ENCODE measurements at places on chromosomes 11 and 22. TPM values are rescaled to one million over a fixed set of nuclear protein-coding genes. Genes with fewer than 3 reads are reported as not detected.

DNA sequence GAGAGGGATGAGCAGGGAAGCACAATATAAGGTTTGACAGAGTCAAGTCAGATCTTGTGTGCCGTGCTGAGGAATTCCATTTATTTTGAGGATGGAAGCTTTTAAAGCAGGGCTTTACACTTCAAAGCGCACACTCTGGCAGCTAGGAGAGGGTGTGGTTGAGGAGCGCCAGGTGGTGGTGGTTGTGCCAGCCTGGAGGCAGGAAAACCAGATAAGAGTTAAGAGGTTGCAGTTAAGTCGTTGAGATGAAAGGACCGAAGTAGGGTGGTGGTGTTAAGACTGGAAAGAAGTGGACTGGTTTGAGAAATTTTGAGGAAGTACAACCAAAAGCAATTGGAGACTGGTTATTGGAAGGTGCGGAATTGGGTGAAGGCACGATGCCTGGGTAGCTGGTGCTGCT lies 231.6 kb upstream of the TBCEL start:
- DNase-seq, result no peak

DNA sequence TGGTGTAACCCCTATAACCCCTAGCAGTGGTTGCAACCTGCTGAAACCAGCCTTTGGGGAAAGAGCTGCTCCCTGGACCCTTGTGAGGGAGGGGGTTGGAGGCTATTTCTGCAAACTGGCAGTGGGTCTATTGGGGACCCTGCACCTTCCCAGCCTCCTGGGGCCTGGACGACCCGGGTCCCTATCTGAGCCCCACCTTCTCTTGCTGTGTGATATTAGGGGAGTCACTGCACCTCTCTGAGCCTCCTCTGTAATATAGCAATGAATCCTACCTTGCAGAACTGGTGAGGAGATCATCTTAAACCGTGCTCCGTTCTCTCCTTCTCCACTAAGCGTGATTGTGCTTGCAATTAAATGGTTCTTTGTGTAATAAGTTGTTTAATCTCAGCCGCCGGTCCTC lies 24.0 kb upstream of the MPPED1 start:
- no peak for DNase-seq

MMP3 gene
- total RNA-seq, result not detected

GRCh38 chr11:19788435-19788834 lies 75.8 kb downstream of the NAV2 start:
- no peak for DNase-seq

DNA sequence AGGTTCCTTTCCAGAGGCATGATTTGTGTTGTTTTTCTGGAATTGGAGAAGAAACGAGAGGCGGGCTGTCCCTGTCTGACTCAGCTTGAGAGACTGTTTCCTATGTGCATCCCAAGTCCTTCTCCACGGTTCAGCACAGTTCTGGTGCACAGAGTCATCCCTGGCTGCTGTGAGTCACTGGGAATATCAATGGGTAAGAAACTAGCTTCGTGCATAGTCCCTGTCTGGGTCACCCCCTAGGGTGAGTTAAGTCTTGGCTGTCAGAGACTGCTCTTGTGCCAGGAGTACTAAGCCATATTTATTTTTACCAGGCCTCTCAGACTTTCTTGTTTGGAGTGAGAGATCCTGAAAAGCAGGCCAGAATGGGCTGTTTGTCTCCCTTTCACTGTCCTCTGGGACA lies 2.4 kb upstream of the LRP4 start:
- no peak for DNase-seq

DNA sequence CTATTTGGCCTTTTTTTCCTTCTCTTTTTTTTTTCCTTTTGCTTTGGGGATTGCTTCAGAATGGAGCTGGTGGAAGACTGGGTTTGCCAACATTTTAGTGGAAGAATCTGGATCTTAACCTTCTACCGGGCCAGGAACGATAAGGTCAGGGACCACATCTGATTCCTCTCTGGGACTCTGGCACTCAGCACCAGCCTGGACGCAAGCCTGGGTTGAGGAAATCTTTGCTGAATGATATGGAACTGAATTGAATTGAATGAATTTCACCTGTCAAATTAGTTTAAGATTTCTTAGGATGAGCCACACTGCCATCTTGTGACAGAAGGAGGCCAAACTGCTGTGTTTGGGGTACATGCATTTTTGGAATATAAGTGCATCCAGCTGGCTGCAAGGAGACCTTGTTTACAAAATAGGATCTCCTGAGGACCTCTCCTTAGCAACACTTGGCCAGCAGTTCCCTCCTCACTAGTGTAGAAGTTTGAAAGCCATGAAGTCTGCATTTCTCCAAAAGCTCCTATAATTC lies 30.4 kb downstream of the TPBGL start:
- DNase-seq, result no peak

GRCh38 chr11:109857637-109858036 lies 235.6 kb upstream of the ZC3H12C start:
- DNase-seq, result no peak

- DNase-seq, result no peak
Measured at GRCh38 chr11:103862094-103862801, 174.2 kb upstream of the DDI1 start.

TMEM191B gene
- 0.65 TPM for total RNA-seq

XKR3 gene
- not detected for total RNA-seq

INPP5J gene
- total RNA-seq, result 0.25 TPM

DNA sequence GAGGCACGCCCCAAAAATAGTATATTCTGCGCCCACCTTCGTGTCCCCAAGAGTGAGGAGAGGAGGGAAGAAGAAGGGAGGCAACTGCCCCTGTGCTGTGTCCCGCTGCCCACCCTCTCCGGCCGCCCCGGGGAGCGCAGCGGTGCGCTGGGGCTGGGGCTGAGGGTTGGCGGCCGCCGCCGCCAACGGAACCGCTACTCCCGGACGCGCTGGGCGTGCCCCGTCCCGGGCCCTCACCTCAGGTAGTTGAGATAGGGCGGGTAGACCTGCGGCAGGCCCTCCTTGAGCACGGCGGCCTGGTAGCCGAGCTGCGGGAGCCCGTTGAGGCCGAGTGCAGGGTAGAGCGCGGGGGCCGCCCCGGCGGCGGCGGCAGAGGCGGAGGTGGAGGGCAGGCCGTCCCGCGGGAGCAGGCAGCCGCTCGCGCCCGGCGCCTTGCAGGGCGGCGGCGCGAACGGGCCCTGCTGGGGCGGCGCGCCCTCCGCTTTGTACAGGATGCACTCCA lies 2.4 kb downstream of the PGR start:
- DNase-seq, result no peak

GRCh38 chr11:12266943-12267342 lies 110.4 kb upstream of the PARVA start:
- DNase-seq, result no peak

TCN1 gene
- 0.45 TPM for total RNA-seq

SLC22A25 gene
- total RNA-seq, result 33.5 TPM

DNA sequence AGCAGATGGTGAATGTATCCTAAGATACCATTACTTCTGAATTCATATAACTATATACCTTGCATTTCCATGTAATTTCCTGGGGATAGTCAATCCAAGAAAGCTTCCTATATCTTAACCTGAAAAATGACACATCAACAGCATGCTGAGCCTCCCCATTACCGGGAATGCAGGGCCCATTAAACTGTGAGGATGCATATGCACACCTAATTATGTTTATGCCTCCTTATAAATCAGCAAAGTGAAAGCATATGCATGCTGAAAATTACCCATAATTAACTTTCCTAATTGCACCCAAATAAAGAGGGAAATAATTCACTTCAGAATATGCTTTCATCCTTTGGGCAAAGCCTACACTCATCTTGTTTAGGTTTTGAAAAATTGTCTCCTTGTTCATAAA lies 663.0 kb downstream of the KCNA4 start:
- DNase-seq, result no peak

GRCh38 chr11:125626288-125626950 lies 1.5 kb downstream of the CHEK1 start:
- no peak for DNase-seq

- no peak for DNase-seq
Measured at GRCh38 chr11:5574654-5575053, 6.0 kb upstream of the OR52B6 start.

DNA sequence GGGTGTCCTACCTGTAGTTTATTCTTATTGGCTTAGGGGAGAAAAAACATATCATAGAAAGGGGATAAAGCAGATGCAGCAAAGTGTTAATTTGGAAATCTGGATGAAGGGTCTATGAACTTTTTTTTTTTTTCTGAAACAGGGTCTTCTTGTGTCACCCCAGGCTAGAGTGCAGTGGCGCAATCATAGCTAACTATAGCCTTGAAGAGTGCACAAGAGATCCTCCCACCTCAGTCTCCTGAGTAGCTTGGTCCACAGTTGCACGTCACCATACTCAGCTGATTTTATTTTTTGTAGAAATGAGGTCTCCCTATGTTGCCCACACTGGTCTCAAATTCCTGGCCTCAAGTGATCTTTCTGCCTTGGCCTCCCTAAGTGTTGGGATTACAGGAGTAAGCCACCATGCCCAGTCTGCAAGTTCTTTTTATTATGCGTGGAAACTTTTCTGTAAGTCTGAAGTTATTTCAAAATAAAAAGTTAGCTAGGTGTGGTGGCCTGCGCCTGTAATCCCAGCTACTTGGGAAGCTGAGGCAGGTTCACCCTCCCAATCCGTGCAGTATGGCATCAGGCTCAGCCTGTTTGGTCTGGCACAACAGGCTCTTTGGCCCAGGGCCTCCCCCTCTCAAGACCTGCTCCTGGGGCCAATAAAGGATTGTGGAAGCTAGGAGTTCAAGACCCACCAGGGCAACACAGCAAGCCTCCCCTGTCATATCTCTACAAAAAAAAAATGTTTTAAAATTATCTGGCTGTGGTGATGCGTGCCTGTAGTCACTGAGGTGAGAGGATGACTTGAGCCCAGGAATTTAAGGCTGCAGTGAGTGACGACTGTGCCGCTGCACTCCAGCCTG lies 111.9 kb downstream of the MED15 start:
- DNase-seq, result no peak
